ENCODE measurements at places on chromosomes 3 and 15. TPM values are rescaled to one million over a fixed set of nuclear protein-coding genes. Genes with fewer than 3 reads are reported as not detected.
A peak's percentile ranks its signal among the peaks of the same experiment; 100 is the strongest.

- DNase-seq = no peak
Measured at GRCh38 chr15:96311956-96312294, 18.6 kb upstream of the NR2F2 start.

DNA sequence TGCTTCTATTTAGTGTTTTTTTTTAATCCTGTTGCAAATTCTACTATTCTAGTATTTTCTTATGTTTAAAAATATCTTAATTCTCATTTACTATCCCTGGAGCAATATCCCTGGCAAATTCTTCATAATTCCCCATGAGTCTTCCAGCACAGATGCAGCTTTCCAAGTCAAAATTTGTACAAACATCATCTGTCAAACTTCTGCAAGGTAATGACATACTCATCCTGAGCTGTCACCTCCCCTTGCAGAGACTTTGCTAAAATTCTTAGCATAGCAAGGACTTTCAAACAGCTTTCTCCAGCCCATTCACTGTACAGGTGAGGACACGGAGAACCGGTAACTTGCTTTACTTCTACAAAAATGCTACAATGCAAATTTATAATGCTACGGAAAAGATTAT is 28.6 kb upstream of the VGLL4 start:
- no peak for DNase-seq

Gene TGM4
- total RNA-seq = not detected

GRCh38 chr15:32687556-32687955 is 30.2 kb upstream of the GREM1 start:
- DNase-seq = no peak

DNA sequence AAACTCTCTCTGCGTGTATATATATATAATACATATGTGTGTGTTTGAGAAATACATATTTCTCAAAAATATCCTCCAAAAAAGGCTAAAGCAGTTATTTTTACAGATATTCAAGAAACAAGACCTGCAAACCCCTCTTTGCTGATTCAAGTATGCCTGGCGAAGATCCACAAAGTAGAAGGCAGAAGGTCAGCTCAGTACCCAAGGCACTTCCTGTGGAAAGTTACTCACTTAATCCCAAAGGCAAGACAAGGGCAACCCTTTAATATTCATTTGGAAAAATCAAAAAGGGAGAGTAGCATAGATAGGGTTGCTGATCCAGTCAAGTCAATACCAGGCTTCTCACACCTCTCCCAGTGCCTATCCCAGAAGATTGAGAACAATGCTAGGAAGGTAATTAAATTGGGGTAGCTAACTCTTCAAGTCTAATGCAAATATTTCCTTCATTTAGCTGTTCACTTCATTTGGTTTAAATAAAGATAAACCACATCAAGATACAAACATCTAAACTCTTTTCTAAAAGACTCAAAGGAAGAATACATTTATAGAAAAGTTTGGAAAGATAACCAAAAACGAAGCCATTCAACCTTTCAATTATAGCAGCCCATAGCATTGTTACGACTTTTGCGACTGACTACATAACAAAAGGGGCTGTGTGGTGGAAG is 7.2 kb downstream of the COX17 start:
- no peak for DNase-seq

DNA sequence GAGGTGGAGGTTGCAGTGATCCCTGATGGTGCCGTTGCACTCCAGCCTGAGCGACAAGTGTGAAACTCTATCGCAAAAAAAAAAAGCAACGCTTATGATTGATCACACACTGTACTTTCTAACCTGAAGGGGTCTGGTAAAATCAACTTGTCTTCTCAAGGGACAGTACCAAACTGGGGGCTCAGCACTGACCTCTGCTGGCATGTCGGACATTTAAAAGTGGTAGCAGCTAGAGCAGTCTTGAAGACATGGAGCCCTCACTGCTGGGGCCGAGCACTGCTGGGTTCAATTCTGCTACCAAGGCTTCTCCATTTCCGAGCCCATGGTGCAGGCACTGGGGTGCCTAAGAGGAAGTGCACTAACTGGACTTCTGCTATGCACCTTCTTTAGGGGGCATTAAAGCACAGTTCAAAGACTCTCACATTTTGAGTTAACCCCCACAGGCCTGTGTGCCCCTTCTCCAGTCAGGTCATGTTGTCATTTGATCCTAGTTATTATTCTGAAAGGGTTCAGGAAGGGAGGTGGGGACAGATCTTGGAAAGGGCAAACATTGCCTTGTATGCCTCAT is 26.4 kb upstream of the LAMP3 start:
- peak; percentile 29 for DNase-seq

DNA sequence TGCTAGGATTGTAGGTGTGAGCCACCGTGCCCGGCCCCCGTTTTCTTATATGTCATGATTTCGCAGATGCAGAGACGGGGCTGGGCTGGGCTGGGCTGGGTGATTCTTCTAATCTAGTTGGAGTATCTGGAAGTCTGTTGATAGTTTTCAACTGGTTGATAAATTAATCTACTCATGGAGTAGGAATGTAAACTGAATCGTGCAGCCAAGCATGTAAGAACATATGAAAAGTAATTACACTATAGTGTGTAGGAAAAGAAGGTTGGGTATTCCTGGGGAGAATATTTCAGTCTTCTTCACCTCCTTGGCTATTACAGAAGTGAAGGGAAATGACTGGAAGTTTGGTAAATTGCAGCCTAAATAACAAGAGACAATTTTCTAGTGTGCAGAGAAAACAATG is 82.6 kb upstream of the MAGI1 start:
- no peak for DNase-seq

DNA sequence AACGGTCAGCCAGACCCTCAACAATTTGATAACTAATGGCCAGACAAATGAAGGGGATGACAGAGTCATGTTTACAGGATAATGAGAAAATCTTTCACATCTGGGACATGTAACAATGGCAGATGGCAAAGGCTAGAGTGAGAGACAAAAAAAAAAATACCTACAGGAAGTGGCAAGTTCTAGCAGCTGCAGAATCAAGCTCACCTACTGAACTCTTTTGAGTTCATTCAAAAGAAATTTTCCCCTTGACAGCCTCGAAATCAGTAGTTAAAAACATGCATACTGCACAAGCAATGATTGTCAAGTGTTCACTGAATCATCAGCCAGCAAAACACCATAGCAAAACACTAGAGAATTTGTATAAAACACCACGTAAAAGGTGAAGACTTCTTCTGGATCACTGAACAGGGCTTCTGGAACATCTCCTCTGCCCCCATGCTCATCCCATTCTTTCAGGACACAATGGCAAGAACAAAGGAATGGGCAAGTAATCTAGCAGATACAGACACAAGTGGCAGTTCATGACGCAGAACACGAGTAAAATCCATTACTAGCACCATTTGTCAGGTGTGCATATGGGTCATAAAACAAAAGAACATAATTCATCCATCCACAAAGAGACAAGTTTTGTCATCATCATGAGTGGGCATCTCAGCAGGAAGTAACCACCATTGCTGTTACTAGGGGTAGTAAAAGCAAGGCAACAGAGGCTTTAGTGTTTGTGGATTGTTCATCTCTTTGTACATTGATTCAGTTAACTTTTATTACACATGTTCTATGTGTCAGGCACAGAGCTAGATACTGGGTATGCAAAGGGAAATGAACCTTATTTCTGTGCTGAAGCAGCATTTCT is 13.8 kb upstream of the KCNMB2 start:
- no peak for DNase-seq

Gene RTP4
- 1.2 TPM for total RNA-seq

GRCh38 chr3:100561459-100562158 is 47.8 kb upstream of the ADGRG7 start:
- no peak for DNase-seq

GRCh38 chr3:41405466-41405865 is 206.2 kb downstream of the CTNNB1 start:
- DNase-seq = no peak

Gene PATL2
- 0.79 TPM for total RNA-seq

- DNase-seq = no peak
Measured at GRCh38 chr3:49683162-49683561, 6.1 kb downstream of the MST1 start.

DNA sequence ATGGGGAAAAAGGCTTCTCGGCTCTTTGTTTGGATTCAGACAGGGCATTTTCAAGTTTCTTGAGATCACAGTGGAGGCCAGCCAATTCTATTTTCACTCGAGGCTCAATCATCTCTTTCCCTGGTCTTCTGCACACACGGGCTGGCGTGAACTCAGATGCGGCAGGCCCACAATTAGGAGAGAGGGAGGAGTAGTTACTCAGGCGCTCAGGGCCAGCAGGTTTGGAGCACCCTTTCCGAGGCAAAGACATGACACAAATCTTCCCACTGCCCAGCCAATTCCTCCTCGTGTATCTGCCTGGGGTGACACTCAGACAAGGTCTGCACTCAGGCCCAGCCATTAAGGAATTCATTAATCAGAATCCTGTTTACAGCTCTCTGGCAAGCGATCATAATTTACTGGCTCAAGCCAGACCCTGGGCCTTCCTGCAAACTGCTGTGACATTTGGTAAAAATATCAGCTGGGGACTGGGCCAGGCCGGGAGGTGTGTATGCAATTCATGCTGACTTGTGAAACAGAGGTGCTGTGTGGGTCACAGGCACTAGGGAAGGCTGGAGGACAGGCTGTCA is 68.1 kb upstream of the TLE3 start:
- DNase-seq = peak; percentile 56

- DNase-seq = peak; percentile 58
Measured at GRCh38 chr15:92683511-92683834, 27.9 kb upstream of the FAM174B start.

Gene CD86
- total RNA-seq = 6.5 TPM

GRCh38 chr3:82474711-82475110 is 713.3 kb upstream of the GBE1 start:
- DNase-seq = no peak

- DNase-seq = peak; percentile 12
Measured at GRCh38 chr3:122356402-122356801, 26.6 kb downstream of the MIX23 start.

GRCh38 chr3:48693826-48694225 is 8.1 kb upstream of the NCKIPSD start:
- no peak for DNase-seq

Gene STX19
- total RNA-seq = 1.2 TPM

- peak; percentile 37 for DNase-seq
Measured at GRCh38 chr15:72116731-72117485, 1.0 kb downstream of the MYO9A start.

GRCh38 chr3:42664438-42664803 is 10.9 kb downstream of the ZBTB47 start:
- no peak for DNase-seq

Gene SLC22A14
- 4.7 TPM for total RNA-seq

DNA sequence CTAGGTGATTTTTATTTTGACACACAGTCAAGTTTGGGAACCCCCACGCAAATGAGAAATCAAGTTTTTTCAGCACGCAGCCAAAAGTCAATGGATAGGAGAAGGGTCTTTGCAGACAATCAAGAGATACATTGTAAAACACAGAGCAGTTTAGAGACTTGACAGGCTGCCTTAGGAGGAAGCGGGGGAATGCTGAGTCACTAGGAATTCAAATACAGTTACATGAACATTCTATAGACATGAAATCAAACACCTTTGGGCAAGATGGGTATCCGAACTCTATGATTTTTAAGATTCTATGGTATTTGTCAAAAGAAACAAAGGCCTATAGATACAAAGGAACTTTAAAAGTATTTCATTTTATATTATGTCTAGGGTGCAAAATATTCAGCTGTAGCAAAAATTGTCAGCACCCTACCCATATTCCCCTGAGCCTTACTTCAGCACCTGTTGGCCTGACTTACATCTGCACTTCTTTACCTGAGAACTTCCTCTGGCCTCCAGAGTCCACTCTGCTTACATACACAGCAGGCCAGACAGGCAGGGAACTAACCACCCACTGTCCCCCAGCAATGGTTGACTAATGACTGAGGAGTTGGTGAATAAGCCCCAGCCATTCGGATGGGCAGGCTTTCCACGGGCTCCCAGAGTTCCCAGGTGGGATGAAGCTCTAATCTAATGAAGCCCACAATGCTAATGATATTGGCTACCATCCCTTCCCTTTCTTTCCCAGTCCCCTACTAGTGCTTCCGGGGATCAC is 289.3 kb upstream of the RORA start:
- DNase-seq = no peak

- DNase-seq = no peak
Measured at GRCh38 chr15:101381671-101382212, 86.7 kb upstream of the SNRPA1 start.

GRCh38 chr3:60146121-60146520 is 1096.3 kb upstream of the CFAP20DC start:
- no peak for DNase-seq

Gene CPNE9
- total RNA-seq = 27.6 TPM

GRCh38 chr3:179247289-179248015 is 3.5 kb downstream of the KCNMB3 start:
- DNase-seq = no peak
